ENCODE measurements at places on chromosomes 7 and 10. TPM values are rescaled to one million over a fixed set of nuclear protein-coding genes. Genes with fewer than 3 reads are reported as not detected.

- DNase-seq = no peak
Measured at GRCh38 chr10:127417031-127417430, 132.1 kb upstream of the NPS start.

DNA sequence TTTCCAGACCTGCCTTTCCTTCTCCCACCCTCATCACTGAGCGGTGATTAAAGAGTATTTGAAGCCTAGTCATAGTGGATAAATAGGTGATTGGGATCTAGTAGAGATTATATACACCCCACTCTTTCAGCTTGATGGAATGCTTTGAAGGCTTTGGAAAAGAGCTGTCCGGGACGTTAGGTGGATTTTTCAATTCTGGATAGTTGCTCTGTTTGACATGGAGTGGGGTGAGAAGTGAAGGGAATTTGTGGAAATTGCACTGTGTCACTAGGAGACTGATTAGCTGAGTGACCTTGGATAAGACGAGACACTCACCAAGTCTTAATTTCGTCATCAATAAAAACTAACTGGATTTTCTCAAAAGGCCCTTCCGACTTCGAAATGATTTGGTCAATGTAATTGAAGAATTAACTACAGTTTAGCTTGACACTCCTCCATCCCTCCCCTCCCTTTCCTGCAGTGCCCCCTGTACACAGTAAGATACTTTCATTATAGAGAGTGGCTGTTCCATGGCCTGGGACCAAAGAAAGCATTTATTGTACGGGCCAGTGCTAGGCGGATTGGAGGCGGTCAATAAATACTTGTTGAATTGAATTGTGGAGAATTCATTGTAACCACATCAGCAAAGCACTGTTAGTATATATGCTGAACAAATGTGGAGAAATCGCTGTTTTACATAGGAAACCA is 962 bp downstream of the ZKSCAN1 start:
- DNase-seq = no peak

DNA sequence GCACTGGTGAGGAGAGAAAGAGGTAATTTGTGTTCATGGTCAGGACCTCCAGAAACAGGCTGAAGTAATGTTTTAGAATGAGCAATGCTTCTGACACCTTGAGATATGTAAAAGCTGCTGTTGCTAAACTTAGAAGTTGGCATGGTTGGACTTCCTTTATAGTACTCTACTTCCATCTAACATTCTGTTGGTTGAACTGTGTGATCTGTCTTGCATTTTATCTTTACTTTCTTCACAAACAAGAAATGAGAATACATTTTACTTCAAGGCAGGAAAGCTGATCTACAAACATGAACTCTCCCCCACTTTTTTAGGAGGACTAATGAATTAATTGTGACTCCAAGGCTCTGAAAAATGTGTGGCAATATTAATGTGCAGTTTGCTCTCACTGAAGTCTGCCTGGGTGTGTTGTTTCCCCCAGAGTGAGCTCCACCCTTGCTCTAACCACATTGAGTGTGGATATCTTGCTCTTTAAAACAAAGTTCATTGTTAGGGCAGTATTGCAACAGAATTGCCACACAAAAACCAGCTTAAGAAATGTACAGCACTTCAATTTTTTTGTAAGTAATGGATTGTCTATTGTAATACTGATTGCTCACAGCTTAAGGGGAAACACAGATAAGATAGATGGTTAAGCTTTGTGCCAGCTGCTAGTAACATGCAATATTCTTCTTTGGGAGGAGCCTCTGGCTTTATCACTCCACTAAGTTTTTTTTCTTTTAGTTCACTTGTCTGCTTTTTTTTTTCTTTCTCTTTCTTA is 69.0 kb downstream of the ADD3 start:
- DNase-seq = no peak

DNA sequence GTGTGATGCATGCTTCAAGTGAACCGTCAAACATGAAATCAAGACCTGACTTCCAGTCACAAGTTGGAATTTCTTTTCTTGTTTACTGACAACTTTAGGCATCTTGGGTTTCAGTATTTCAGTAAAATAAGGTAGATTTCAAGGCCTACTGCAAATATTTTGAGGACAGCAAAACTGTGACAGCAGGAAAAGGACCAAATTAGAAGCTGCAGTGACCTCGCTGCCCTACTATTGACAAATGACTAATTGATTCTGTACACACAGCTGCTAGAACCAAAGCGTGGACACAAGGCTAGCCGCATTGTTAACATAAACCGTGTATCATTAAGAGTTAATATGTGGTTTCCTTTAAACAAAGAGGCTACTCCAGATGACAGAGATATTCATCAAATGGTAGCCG is 105.7 kb upstream of the SEC61G start:
- no peak for DNase-seq

DNA sequence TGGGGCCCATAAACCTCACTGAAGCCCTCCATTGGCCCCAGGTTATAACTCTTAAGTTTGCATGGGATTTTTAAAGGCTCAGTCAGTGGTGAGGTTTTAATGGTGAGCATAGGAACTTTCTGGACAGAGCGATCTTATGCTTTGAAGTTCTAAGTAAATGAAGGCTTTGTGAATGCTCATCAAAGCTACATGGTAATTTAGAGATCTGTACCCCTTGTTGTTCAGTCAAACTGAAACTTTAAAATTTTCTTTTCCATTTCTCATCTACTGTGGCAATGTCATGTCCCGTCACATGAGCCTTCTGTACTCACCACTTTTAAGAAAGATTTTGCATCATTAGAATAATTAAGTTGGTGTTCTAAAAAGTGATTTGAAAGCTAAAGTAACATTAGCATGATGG is 39.9 kb downstream of the CHN2 start:
- no peak for DNase-seq

- no peak for DNase-seq
Measured at GRCh38 chr10:32005050-32005449, 51.2 kb downstream of the KIF5B start.

DNA sequence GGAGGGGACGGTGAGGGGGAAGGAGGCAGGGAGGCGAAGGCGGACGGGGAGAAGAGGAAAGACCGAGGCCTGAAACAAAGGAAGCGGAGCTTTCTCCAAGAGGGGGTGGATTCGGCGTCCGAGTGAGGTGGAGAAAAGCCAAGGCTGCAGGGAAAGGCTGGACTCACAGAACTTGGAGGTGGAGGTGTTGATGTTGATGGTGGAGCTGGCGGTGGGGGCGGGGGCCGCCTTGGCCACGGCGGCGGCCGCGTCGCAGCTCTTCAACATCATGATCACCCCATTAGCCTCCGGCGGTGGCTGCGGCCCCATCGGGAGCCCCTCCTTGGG is 578 bp downstream of the CACUL1 start:
- DNase-seq = peak; percentile 33

GRCh38 chr7:155722118-155722517 is 77.7 kb downstream of the RBM33 start:
- DNase-seq = no peak

DNA sequence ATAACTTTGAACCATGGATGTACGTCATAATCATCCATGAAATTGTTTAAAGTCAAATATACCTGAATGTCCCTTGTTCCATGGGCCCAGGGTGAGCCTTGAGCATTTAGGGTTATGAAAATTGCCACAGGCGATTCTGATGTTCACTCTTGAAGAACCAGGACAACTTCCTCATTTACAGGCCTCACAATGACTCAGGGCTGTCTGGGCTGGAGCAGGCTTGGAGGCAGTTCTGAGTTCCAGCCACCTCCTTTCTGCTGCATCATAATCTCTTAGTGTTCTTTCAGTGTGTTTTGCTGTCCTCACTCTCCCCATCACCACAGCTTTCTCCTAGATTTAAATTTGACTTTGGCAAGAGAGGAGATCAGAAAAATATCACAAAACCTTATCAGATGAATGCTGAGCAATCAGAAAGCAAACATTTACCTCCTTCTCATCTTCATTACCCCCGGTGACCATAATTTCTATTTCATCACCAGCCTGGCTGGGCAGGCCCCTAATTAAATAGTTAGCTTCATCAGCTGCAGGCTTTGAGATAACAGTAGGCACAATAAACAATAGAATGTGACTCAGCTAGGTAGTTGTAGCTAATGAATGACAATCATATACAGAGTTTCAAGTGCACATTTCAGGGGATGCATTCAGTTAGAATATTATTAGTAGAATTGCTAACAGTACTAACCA is 571.0 kb downstream of the SH2D4B start:
- no peak for DNase-seq

GRCh38 chr7:152910545-152911225 is 151.1 kb downstream of the ACTR3B start:
- no peak for DNase-seq

DNA sequence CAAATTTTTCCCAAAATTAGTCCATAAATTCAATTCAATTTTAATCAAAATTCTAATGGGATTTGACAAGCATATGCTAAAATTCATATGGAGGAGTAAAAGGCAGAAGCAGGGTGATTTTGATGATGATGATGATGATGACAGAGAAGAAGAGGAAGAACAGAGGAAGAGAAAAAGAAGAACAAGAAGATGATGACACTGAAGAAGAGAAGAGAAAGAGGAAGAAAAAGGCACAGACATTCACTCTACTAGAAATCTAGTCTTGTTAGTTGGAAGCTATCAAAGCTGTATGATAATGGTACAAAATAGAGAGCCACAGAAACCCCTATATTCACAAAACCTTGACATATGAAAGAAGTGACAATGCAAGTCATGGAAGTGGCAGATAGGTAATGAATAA is 157.9 kb downstream of the ELMO1 start:
- no peak for DNase-seq

- DNase-seq = no peak
Measured at GRCh38 chr7:16804674-16805439, at the start of gene AGR2. AGR2 (minus strand) TSS chr7:16804999; CDS start chr7:16801796, 3,203 bp downstream.

- DNase-seq = no peak
Measured at GRCh38 chr7:138727336-138728099, 26.4 kb upstream of the SVOPL start.

DNA sequence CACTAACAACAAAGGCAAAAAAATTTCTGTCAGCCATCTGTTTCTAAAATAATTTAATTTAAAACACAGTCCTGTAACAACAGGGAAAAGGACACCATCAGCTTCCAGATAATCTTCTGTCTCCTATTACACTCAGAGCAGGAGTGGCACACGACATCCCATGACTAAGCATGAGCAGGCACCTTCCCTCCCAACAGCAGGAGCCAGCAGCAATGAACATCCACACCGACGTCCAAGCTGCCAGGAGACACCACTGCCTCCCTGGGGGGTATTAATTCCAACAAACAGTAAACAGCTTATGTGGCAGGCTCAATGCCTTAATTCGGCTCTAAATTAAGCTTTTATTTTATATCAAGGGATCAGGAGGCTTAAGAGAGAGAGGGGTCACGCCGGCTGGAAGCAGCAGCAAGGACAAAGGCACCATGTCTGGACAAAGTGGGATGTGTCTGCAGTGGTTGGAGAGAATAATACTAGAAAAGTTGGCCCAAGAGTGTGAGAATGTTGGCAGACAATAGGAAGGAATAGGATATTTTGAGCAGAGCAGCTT is 45.7 kb downstream of the KIAA1549 start:
- DNase-seq = no peak

GRCh38 chr10:85607043-85607695 is 759.4 kb downstream of the GRID1 start:
- no peak for DNase-seq

DNA sequence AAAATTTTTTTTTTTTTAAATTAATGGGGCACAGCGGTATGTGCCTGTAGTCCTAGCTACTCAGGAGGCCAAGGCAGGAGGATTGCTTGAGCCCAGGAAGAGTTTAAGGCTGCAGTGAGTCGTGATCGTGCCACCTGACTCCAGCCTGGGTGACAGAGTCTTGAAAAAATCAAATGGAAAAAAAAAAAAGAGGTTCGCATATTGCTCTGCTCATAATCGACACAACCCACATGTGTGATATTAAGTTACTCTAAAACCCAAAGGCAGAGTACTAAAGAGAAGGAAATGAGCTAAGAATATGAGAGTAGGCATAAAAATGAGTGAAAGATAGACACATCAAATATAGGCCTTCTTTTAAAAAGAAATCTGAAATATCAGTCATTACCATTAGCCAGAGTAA is 66.3 kb downstream of the IGF2BP3 start:
- no peak for DNase-seq

- no peak for DNase-seq
Measured at GRCh38 chr7:149741629-149742028, 31.8 kb downstream of the ZNF467 start.

DNA sequence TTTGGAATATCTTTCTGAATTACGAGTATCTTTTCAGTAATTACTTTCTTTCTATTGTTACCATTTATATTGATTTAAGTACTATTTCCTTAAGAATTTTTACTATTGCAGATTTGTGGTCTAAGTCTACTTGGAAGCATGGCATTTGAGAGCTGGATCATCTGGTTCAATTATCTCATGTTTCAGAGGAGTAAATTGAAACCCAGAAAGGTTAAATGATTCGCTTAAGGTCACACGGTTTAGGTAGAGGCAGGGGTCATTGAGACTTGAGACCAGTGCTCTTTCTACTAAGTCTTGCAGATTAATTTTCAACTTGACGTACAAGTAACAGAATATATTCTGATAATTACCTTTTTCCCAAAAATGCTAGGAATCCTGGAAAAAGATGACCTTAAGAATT is 109.2 kb upstream of the GLCCI1 start:
- DNase-seq = no peak

- no peak for DNase-seq
Measured at GRCh38 chr7:94389381-94389780, 5.3 kb upstream of the COL1A2 start.

DNA sequence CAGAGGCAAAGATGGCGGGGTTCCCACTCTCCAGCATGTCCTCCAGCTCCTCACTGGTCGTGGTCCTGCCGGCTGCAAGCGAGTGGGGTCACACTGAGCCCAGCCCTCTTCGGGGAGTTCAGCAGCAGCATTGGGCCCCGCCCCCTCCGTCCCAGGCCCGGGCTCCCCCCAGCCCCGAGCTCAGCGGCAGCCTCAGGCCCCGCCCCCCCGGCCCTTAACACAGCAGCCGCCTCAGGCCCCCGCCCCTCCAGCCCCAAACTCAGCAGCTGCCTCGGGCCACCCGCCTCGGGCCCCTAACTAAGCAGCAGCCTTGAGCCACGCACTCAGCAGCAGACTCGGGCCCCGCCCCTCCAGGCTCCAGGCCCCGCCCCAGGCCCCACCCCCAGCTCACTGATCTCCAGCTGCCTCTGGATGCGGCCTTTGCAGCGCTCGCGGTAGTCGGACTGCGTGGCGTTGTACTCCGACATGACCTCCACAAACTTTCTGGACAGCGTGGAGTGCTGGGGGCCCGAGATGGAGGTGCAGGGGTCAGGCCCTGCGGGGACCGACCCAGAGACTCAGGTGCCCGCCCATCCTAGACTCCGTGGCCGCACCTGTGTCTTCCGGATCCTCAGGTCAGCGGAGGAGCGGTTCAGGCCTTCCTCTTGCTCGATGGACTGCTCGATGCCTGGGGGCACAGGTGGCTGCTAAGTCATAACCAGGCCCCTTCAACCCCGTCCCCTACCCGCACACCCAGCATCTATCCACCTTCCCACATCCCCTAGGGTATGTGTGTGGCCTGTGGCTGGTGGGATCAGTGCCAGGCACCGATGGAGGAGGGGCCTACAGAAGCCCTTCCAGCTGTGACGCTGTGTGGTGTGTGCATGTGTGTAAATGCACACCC is 15.5 kb downstream of the STX1A start:
- no peak for DNase-seq

- no peak for DNase-seq
Measured at GRCh38 chr10:29243066-29243465, 45.8 kb upstream of the LYZL1 start.

GRCh38 chr10:112526906-112527305 is 79.9 kb downstream of the VTI1A start:
- no peak for DNase-seq

Gene TRIM73
- 4.0 TPM for total RNA-seq

Gene TRIM50
- total RNA-seq = not detected

Gene LFNG
- 95.8 TPM for total RNA-seq

Gene SRRM3
- not detected for total RNA-seq

Gene GRID2IP
- total RNA-seq = 0.93 TPM

Gene SPDYE2B
- total RNA-seq = not detected

Gene EPC1
- total RNA-seq = 72.7 TPM

Gene SPDYE6
- not detected for total RNA-seq

Gene PTF1A
- not detected for total RNA-seq
